ENCODE measurements at places on chromosomes 16 and 17. TPM values are rescaled to one million over a fixed set of nuclear protein-coding genes. Genes with fewer than 3 reads are reported as not detected.
A peak's percentile ranks its signal among the peaks of the same experiment; 100 is the strongest.

- no peak for DNase-seq
Observed at GRCh38 chr16:8756755-8757154, 40.7 kb downstream of the TMEM186 start.

DNA sequence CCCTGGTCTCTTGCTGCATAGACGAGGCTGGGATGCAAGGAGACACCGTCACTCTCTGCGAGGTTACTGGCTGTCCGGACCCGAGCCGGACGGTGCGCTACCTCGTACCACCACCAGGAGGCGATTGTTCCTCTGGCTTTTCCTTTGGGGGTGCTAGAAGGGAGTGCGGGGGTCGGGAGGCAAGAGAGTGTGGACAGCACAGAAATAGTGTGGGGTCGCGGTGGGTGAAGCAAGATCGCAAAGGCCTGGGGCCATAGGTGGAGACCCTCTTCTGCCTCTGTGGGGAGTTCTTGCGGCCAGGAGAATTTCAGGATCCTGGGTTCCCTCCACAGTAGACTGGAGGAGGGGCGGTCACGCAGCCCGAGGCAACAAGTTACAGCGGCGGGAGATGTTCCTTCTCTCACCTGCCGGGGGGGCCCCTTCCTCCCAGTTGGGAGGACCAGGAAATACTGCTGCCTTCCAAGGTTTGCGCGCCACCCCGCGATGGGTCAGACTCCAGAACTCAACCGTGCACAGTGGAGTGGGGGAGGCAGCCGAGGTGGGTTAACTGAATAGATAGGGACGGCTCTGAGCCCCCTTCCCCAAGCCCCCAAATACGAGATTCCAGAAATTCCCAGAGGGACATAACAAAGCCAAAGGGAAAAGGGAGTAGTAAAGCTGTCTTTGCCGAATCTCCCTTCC, 6.9 kb downstream of the PHOSPHO1 start:
- DNase-seq: peak; percentile 84

GRCh38 chr17:82023447-82024241, 539 bp downstream of the LRRC45 start:
- DNase-seq: peak; percentile 69

DNA sequence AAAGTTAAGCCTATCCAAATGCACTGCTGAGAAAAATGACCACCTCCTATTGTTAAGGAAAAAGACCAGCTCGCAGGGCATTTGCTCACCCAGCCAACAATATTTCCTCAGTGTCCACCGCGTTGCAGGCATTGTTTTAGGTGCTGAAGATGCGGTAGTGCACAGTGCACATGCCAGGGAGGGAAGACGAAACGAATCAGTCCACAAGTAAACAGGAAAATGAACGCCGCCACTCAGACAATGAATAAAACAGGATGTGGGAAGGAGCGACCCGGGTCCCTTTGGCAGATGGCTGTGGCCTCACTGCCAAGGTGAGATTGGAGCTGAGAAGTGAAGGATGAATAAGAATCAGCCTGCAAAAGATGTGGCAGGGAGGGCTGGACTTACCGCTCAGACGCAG, 249.2 kb downstream of the FOXL1 start:
- DNase-seq: no peak

DNA sequence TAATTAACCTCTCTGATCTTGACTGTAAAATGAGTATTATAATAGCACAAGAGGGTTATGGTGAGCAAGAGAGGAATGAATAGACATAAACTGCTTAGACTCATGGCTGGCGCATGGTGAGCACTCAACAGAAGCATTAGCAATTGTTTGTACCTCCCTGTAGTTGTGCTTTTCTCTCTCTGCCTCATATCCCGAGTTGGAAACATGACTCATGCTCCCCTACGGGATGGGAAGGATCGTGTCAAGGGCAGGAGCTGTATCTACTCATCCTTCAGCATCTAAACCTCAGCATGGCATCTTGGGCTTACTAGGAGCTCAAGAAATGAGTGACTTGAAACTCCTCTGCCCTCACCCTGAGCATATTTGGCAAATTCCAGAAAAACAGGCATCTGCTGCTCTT, 299.6 kb downstream of the MAP2K4 start:
- DNase-seq: no peak

DNA sequence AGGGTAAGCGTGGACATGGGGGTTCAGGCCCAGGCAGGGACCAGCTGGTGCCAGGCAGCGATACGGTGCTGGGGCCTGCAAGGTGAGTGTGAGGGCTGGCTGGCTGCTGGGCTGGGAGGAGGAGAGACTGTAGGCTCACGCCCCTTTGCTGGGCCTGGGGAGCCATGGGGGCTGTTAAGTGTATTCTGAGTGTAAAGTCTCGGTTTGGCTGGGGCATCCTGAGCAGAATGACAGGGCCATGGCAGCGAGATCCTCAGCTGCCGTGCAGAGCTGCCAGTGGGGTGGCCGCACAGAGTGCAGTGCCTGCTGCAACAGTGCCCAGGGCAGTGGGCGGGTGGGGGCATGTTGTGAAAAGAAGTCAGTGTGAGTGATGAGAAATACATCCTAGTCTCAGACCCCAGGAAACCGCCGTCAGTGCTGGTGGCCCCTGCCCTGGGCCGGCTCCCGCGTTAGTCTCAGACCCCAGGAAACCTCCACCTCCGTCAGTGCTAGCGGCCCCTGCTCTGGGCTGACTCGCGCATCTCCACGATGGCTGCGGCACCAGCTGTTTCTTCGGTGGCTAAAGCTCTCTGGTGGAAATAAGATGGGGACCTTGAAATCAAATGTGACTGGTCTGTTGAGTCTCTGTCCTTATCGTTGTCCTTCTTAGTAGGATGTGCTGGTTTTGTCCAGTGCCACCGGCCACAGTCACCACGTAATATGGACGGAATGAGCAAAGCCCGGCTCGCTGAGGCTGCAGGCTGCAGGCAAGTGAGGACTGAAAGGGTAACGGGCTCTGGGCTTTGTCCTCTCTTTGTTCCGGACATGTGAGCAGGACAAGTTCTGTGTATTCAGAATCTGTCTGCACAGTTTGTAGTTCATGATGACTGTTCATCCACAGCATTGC, 22.9 kb downstream of the ACSF3 start:
- DNase-seq: no peak

DNA sequence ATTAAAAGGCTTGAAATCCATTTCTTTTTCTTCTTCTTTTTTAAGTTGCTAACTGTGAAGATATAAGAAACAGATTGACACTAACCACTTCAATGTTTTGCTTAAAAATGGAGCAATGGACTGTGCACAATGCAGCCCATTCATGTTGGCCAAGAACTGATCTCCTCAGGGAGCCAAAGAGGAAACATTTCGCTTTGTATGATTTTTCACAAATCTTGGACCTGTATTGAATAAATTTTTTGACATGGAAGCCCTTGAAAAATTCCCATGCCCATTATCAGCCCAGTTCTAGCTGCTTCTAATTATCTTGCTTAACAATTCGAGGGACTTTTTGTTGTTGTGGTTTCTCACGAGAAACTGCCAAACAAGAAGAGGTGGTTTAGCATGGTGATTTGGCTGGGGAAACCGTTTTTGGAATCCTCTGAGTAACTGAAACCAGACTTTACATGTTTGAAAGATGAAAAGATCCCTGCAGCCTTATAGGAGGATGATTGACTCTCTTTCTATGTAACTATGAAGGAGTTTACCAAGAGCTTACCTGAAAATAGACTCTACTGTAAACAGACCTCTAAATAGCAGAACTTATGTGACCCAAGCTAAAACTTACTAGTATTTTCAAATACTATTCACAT, 1389.4 kb upstream of the GOT2 start:
- no peak for DNase-seq

DNA sequence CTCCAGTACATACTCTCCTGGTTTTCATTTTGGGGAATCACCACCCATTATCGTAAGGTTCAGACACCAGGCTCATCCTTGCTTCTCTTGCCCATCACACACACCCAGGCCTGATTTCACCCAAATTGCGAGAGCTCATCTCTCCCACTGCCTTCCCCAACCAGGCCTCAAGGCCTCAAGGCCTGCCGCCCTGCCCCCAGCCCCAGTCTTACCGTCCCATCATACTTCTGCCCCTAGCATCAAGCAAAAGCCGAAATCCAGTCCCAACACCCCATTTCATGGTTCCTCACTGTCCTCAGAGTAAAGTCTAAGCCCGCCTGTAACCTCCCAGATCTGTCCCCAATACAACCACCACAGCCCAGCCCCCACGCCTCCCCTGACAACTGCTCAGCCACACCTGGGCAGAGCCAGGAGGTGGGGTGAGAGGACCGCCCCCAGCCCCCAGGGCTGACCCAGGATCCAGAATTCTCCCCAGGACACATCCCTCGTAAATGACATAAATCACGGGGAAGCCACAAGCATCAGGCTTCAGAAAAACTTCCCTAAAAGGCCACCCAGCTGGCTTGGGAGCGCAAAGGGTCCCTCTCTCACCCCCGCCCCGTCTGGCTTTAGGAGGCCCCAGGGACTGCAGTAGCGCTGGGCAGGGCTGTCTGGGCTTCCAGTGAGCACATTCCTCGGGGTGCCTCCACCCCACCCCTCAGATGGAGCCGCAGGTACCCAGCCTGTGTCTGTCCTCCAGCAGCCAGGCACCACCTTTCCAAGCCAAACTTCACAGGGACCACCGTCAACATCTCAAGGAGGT, 9.6 kb upstream of the P2RX1 start:
- no peak for DNase-seq

DNA sequence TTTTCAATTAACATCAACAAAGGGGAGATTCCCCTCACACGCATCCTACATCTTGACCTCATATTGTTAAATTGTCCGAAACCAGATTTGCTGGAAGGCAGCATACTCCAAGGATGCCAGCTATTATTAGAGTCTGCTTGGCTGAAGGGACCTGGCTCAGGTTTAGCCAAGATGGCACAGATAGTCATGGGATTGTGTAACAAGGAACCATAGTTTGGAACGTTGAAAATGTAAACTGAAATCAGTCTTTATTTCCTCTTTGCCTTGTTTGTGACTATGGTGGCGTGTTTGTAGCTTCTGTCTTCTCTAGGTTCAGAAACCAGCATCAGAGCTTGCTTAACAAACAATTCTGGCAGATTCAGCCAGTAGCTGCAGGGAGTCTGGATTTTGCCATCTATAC, 5.9 kb downstream of the ARSG start:
- no peak for DNase-seq

GRCh38 chr16:31521368-31521767, 6.3 kb upstream of the AHSP start:
- DNase-seq: no peak

The ABCC11 gene
- 0.10 TPM for polyA plus RNA-seq

The TBC1D3E gene
- not detected for polyA plus RNA-seq

The ZMYND15 gene
- polyA plus RNA-seq: 0.21 TPM

All from GM23338 (cell line).